Epithelial cell of proximal tubule (primary cell): ENCODE measurements at places on chromosomes 13 and 19.

GRCh38 chr13:78759704-78760103 is 100.7 kb upstream of the OBI1 start:
- DNase-seq = no peak

- no peak for DNase-seq
These were observed 737 bp downstream of the XRCC1 start for GRCh38 chr19:43574424-43575155.

DNA sequence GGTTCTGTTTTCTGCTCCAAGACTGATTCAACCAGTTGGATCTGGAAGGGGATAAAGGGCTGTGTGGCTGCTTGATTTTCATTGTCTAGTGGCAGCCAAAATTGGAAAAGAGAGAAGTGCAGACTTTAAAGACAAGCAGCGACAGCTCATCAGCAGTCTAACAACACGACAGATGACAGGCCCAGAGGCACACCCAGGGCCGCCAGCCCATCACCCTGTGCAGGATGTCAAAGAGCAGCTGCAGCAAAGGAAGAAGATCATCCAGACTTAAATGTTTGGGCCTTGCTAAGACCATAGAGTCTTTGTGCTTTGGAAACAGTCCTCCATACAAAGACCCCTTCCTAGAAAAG is 421.0 kb upstream of the KLF12 start:
- no peak for DNase-seq

DNA sequence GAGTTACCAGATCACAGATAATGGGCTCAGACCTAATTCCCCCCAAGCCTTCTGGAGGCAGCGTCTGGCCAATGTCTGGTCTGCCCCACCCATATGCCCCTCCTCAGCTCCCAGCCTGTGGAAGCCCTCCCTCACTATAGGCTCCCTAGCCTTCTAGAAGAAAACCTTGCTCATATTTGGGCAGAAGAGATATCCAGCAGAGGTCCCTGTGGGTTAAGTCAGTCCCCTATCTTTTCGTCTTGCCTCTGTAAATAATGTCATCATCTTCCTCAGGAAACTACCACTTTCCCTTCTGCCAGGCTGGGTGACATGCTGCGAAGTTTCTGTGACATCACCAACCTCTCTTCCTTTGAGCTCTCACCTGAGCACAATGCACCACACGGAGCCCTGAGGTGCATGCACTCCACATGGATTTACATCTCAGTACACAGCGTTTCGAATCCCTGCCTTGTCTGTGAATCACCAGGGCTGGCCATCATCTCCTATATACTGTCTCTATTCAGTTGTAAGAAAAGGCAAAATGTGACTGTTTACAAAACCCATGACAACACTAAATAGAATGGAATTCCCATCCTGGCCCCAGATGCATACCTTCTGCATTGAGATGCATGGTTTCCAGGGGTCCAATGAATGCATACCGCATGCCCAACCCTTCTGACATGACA is 112.8 kb downstream of the CRYL1 start:
- no peak for DNase-seq

GRCh38 chr13:112347986-112348385 is 28.2 kb upstream of the SPACA7 start:
- no peak for DNase-seq

DNA sequence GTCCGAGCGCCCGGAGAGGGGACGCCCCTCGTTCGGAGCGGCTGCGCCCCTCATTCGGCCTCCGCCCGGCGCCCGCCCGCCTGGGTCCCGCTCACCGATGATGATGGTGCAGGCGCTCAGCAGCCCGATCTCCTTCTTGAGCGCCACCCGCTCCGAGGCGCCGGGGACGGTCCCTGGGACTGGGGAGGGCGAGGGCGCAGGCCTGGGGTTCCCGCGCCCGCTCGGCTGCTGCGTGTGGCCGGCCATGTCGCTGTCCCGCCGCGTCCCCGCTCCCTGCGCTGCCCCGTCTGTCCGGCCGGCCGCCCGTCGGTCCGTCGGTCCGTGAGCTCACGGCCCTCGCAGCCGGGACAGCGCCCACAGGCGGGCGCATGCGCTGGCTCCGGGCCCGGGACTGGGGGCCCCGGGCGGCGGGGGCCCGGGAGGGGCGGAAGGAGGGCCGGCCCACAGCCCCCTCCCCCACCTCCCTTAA is at the start of gene SLC7A10:
Gene SLC7A10 (minus strand): TSS at position 393 of the 469 bp plus-strand sequence. CDS start 147 bp downstream, at position 246.
- no peak for DNase-seq

- no peak for DNase-seq
These were observed 45.7 kb upstream of the ZNF730 start for GRCh38 chr19:23071147-23071511.

- no peak for DNase-seq
These were observed 18.5 kb downstream of the RASL11A start for GRCh38 chr13:27289011-27289665.

- no peak for DNase-seq
These were observed 5.2 kb downstream of the TRAPPC5 start for GRCh38 chr19:7685546-7686445.

GRCh38 chr13:95704510-95704909 is 27.6 kb downstream of the DNAJC3 start:
- no peak for DNase-seq

DNA sequence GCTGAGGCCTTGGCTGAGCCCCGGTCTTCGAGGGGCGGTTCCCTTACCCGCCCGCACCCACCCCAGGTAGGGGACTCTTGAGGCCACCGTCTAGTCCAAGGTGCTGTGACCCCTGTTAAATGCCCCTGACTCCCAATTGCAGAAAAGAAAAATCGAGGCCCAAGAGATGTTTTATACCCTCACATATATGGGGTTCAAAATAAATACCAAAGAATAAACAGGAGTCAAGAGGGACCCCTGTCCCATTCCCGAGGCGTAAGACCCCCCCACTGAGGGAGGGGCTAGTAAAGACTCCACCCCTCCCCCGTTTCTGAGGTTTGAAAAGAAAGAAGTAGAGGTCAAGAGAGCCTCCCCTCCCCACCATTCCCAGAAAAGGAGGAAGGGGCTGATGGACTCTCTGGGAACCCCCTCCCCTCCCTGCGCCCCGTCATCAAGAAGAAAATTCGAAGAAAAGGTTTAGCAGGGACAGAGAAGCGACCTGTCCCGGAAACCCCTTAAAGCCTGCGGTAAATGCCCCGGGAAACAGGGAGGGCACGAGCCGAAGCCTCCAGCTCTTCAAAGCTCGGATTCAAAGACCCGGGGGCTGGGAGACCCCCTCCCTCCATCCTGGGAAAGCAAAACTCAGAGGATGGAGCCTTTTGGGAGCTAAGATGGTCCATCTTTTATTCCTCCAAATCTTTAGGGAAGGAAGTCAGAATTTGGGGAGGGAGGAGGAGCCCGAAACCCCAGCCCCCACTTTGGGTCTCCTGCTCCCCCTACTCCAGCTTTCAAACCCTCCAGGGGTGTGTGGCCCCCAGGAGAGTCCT is 755 bp upstream of the RAB3A start:
- DNase-seq = no peak

DNA sequence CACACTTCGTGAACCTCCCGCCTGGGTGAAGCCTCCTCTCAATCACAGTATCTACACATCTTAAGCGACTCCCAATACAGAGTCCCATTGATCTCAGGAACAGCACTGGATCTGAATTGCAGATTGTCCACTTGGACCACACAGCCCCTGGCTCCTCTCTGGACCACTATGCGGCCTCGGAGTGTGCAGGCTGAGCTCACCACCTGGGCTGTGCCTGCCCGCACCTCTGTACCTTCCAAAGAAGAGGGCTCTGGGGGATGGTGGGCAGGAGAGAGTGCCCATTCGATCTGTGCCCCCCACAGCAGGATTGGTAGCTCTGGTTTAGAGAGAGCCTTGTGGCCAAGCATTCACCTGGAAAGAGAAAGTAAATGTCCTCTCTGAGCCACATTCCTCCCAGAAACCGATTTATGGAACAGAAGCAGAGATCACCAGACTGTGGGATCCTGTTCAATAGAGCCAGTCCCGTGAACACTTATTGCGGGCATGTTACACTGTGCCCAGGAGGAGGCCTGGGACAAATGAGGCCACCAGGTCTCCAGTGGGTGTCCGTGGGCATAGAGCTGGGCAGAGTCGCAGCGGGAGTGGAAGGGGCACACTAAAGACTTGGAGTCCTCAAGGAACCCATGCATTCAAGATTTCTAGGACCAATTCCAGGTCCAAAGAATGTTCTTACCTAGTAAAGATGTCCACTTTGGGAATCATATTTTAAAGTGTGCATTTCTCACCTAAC is 141.6 kb upstream of the SOX1 start:
- no peak for DNase-seq

DNA sequence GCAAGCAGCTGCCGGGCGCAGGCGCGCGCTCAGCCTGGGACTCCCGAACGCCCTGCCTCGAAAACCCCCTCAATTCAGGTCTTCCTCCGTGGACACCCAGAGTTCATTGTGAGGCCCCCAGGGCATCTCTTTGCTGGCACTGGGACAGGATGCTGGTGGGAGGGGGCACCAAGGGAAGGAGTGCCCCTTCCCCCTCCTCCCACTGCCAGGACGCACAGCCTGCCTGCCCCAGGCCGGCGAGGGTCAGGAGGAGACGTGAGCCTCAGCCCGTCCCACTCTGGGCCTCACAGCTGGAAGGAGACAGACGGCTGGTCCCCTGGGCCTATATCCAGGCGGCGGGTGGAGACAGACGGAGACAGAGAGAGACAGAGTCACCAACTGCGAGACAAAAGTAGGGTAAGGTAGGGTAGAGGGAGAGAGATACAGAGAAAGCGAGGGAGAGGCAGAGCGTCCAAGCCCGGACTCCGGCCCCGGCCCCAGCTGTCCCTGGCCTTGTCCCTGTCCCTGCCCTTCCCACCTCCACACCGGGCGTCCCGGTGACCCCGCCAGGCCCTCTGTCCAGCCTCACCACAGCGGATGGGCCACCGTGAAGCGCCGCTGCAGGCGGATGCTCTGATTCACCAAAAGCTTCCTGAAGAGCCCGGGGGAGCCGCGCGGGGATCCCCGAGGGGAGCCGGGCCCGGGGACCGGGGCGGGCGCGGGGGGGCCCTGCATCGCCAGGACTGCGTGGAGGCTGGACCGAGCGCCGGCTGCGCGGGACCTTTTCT is at the start of gene PDE4C:
Gene PDE4C (minus strand): TSS at position 737 of the 767 bp plus-strand sequence. CDS start 23 bp downstream, at position 714.
- no peak for DNase-seq

DNA sequence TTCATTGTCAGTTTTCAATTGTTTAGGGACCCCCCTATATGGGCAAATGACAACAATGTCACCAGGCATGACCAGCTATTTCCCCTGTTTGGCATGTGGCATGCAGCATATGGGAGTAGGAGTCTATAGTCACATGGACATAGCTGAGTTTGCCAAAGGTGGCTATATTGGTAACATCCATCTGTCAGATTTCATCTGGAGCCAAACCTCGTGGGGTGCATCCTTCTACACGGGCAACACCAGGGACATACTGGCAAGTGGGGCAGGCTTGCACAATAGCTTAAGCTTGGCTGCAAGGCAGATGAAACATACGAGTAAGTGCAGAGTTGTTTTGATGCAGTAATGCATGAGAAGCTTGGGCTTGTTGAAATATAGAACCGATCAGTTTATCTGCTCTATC is 24.5 kb upstream of the ZNF816 start:
- no peak for DNase-seq

- DNase-seq = no peak
These were observed 17.5 kb downstream of the KANK2 start for GRCh38 chr19:11179716-11180297.

GRCh38 chr13:44382635-44383145 is 9.1 kb downstream of the SERP2 start:
- DNase-seq = no peak

DNA sequence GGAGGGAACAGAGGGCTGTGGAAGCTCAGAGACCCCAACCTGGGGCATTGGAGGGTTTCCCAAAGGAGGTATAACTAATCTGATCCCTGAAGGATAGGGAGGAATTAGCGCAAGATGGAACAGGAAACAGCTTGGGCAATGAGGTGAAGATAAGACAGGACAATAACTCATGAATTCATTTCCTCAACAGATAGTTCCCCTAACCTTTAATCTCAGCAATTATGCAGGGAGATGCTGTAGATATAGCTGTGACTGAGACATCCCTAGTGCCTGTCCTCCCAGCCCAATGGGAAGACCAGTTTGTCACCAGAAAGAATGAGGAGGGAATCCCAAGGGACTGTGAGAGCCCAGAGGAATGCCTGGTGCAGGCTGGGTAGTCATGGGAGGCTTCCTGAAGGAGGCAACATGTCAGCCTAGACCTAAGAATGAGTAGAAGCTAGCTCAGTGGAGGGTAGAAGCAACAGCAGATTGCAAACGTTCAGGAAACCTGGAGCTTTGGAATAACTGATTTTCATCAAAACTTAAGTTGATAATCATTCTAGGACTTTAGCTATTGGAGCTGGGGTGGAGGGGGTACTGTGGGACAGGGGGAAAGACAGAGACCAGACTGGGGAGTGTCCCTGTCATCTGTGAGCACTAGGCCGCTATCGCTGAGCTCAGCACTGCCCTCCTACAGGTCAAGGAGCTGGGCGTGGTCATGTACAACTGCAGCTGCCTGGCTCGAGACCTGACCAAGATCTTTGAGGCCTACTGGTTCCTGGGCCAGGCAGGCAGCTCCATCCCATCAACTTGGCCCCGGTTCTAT is 18.8 kb downstream of the HIPK4 start:
- no peak for DNase-seq

DNA sequence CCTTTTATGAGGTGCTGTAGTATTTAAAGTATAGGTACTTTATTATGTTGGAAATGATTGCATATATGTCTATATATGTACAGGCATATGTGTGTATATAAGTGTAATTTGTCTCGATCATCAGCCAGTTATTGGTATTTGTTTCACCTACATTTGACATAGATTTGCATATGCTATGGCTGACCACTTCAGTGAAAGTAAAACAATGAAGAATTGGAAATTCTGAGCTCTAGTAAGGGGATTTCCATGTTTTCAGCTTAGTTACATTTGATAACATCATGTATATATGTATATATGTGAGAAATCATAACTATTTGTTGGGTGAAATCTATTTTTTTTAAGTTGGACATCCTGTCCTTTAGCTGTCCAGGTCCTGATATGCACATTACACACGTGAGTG is 1303.9 kb downstream of the EFNB2 start:
- no peak for DNase-seq

DNA sequence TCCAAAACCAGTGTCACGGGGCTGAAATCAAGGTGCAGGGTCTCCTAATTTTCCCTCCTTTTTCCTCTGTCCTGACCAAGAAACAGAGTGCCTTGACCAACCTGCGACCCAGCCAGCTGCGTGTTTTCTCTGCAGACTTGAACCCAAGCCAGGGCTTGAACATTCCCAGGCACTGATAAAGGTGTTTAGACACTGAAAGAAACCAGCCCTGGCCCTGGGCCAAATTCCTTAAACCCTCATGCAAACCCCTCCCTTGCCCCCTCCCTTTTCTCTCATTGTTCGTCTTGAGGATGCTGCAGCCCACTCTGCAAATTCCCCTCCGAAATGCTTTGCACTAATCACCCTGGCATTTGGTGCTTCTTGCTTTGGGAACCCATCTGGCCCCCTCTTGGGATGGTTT is 9.5 kb upstream of the FFAR2 start:
- DNase-seq = no peak
